ENCODE measurements at places on chromosomes 12 and 14.

DNA sequence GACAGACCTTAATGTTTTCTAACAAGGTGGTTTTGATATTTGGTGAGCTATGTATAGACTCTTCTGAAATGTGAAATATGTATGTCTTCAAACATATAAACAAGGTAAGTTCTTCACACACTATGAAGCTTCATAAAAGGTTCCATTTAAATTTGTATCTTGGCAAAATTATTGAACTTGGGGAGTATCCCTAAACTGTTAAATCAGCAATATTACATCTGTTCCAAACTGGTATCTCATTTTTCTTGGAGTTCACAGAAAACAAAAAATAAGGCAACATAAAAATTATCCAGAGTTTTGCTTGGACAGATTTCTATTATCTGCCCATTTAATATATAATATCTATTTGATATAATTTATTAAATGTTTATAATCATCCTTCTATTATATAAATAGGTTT is 62.4 kb downstream of the TAOK3 start:
- DNase-seq, result no peak

DNA sequence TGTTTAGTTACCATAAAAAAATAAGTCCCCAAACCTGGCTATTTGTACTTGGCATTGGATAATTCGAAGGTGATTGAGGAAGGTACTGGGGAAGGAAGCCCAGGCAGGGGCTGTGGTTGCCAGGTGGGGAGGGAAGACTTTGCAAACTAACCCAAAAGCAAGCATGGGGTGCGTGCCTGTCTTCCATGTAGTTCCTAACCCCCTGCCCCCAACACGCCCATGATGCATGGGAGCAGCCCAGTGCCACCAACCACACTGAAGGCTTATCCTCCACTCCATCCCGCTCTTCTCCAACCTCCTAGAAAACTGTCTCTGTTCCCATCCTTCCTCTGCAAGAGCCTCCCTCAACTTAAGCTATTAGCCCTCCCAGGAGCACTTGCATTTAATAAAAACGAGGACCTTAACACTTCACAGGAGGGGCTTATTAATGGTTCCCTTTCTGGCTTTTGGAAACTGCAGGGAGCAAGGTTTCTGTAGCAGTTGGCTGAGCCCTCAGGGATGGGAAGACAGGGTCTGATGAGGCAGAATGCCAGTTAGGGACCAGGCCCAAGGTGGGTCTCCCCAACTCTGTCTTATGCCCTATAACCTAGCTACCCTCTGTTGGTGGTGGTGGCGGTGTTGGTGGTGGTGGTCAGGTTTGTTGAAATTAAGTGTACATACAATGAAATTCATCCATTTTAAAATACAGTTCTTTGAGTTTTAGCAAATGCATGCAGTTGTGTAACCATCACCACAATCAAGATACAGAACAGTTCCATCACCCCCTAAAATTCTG is 96.0 kb downstream of the ZFP36L1 start:
- DNase-seq, result no peak

GRCh38 chr14:89178800-89179535 is 238.1 kb downstream of the FOXN3 start:
- DNase-seq, result no peak

DNA sequence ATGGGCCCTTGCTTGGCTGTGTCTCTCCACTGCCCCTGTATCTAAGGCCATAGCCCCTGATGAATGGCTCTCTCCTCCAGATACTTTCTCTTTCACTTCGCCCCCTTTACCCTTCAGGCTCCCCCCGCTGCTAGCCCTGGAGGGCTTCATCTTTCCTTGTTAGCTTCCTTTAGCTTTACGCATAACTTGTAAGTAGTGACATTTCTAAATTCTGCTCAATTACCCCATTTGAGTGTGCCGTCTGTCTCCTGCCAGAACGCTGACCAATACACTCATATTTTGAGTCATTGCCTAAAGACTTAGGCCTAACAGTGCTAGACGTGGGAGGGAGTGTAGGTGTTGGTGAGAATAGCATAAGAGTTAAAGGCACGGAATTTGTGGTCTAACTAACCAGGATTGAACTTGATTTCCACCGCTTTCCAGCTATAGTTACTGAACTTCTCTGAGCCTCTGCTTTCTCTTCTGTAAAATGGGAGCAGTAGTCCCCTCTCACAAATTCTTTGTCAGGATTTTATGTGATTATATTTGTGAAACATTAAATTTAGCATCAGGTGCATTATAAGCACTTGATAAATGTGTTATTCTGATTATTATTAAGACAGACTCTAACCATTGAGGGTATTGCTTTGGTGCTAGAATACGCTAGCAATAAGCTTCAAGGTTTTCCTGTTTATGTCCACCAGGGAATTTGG is 129.3 kb downstream of the ZFP36L1 start:
- no peak for DNase-seq

- no peak for DNase-seq
Measured at GRCh38 chr12:66584673-66585072, 94.2 kb downstream of the GRIP1 start.

- no peak for DNase-seq
Measured at GRCh38 chr12:26271889-26272492, 76.6 kb downstream of the SSPN start.

Data from G401 (cell line).